ENCODE measurements at places on chromosomes 7 and 10. TPM values are rescaled to one million over a fixed set of nuclear protein-coding genes. Genes with fewer than 3 reads are reported as not detected.

The NUTM2B gene
- total RNA-seq, result 1.2 TPM

The ASB10 gene
- total RNA-seq, result not detected

The HGF gene
- 10.4 TPM for total RNA-seq

The NAPEPLD gene
- total RNA-seq, result 7.1 TPM

The SNCG gene
- total RNA-seq, result 102 TPM

The NRG3 gene
- total RNA-seq, result not detected

The IRF5 gene
- 10.1 TPM for total RNA-seq

The SPDYE1 gene
- not detected for total RNA-seq

The TMEM236 gene
- total RNA-seq, result 0.16 TPM

The CPA2 gene
- not detected for total RNA-seq

The SFXN2 gene
- 3.2 TPM for total RNA-seq

The NOS3 gene
- 6.8 TPM for total RNA-seq

The TRPV6 gene
- not detected for total RNA-seq

The TRIM50 gene
- not detected for total RNA-seq

The MTURN gene
- total RNA-seq, result 196 TPM

The ANKRD61 gene
- total RNA-seq, result not detected

The BBIP1 gene
- 40.2 TPM for total RNA-seq

The TNS3 gene
- 61.3 TPM for total RNA-seq

The CRHR2 gene
- 0.15 TPM for total RNA-seq

The NKX2-3 gene
- total RNA-seq, result not detected

Data from gastroesophageal sphincter (tissue), 4 donors.